ENCODE measurements at places on chromosomes 2 and 18. TPM values are rescaled to one million over a fixed set of nuclear protein-coding genes. Genes with fewer than 3 reads are reported as not detected.

DNA sequence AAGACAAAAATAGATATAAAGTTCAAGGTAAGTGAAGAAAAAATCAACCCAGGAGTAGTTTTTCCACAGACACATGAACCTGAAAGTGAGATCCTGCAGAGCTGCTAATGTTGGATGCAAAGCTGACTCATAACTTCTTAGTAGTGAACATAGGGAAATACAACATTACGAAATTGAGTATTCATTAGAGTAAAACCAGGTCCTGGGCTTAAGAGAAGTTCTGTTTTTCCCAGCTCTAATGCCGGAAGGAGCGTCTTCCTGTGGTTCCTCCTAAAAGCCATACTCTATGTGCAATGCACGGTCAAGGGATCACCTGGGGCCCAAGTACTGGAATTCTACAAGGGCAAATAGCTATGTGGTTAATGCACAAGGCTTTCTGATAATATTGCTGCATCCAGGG is 141.7 kb downstream of the RBMS1 start:
- no peaks in the 10 kb centered on the region for H3K27me3 ChIP-seq
- H3K36me3 ChIP-seq = peaks cover 9% of the 10 kb centered on the region
- H3K4me1 ChIP-seq = peaks cover 55% of the 10 kb centered on the region

GRCh38 chr2:38547791-38548190 is 54.9 kb downstream of the HNRNPLL start:
- peaks cover 6% of the 10 kb centered on the region for H3K4me1 ChIP-seq
- no peaks in the 10 kb centered on the region for H3K27me3 ChIP-seq
- H3K27ac ChIP-seq = no peak overlapping the region
- no peak for DNase-seq

GRCh38 chr2:119023534-119023933 is 81.5 kb downstream of the MARCO start:
- H3K27ac ChIP-seq = no peak overlapping the region
- peaks cover 64% of the 10 kb centered on the region for H3K27me3 ChIP-seq
- DNase-seq = no peak

- H3K27me3 ChIP-seq = no peaks in the 10 kb centered on the region
- no peaks in the 10 kb centered on the region for H3K4me1 ChIP-seq
- H3K4me3 ChIP-seq = no peak overlapping the region
- no peaks in the 10 kb centered on the region for H3K36me3 ChIP-seq
- no peak overlapping the region for H3K27ac ChIP-seq
Measured at GRCh38 chr2:77873506-77873905, 351.3 kb upstream of the LRRTM4 start.

- peaks cover 16% of the 10 kb centered on the region for H3K4me1 ChIP-seq
- no peak for DNase-seq
- no peaks in the 10 kb centered on the region for H3K36me3 ChIP-seq
- H3K4me3 ChIP-seq = no peak overlapping the region
- no peaks in the 10 kb centered on the region for H3K27me3 ChIP-seq
Measured at GRCh38 chr18:23398401-23398800, 54.7 kb upstream of the RIOK3 start.

DNA sequence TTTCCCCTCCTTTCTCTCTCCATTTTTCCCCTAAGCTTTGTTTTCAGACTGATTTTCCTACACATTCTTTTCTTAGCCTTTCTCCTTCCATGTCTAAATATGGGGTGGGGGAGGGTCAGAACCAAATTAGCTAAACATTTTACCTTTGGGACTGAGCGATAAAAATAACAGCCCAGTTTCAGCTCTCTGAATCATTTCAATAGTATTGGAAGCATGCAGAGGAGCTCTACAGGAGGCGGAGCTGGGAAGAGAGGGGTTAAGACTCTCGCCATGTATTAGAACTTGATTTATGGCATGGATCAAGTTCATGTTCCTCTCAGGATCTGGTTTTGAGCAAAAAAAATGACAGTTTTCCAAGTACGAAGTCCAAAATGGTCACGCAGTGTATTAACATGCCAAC is 109.1 kb downstream of the CPO start:
- DNase-seq = no peak
- H3K27me3 ChIP-seq = no peaks in the 10 kb centered on the region
- no peaks in the 10 kb centered on the region for H3K4me1 ChIP-seq
- no peak overlapping the region for H3K27ac ChIP-seq

GRCh38 chr2:198517976-198518375 is 713.6 kb downstream of the PLCL1 start:
- H3K27ac ChIP-seq = no peak overlapping the region
- no peaks in the 10 kb centered on the region for H3K36me3 ChIP-seq
- H3K4me1 ChIP-seq = no peaks in the 10 kb centered on the region
- H3K27me3 ChIP-seq = no peaks in the 10 kb centered on the region
- H3K4me3 ChIP-seq = no peak overlapping the region

- H3K4me3 ChIP-seq = no peak overlapping the region
- H3K27ac ChIP-seq = no peak overlapping the region
- no peak for DNase-seq
- no peaks in the 10 kb centered on the region for H3K4me1 ChIP-seq
Measured at GRCh38 chr2:197236816-197237215, 73.8 kb downstream of the ANKRD44 start.

DNA sequence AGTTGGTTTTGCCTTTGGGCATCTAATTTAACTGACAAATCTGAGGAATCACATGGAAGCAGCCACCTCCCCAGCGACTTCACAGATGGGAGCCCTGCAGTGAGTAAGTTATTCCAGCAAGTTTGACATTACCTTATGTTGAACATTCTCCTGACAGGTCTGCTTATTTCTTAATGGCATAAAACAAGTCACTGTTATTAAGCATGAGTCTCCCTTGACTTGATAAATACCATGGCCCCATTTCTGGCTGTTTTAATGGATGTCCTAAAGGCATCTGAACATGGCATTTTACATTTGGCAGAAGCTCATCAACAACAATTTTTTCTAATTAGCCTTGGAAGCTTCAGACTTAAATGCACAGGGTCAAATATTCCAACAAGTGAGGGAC is 92.6 kb upstream of the CREB1 start:
- no peak overlapping the region for H3K27ac ChIP-seq
- no peaks in the 10 kb centered on the region for H3K36me3 ChIP-seq
- H3K27me3 ChIP-seq = no peaks in the 10 kb centered on the region
- no peak overlapping the region for H3K4me3 ChIP-seq

DNA sequence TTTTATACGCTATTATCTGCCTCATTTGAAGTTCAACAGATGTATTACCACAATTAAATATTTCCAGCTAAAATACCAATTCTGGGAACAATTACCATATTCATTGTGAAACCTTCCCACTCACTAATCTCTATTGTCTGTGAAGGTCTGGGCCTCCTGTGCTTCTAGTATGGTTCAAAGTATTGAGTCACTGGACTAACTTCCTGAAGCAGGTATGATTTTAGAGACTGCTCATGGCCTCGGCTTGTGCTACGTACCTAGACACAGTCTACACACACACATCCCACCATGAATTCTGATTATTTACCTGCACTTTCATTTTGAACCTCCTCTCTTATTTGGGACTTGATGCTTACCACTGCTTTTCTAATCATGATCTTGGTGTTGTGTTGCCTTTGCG is 180.7 kb upstream of the EPHA4 start:
- no peak overlapping the region for H3K27ac ChIP-seq
- no peaks in the 10 kb centered on the region for H3K4me1 ChIP-seq
- no peak overlapping the region for H3K4me3 ChIP-seq
- H3K27me3 ChIP-seq = no peaks in the 10 kb centered on the region

DNA sequence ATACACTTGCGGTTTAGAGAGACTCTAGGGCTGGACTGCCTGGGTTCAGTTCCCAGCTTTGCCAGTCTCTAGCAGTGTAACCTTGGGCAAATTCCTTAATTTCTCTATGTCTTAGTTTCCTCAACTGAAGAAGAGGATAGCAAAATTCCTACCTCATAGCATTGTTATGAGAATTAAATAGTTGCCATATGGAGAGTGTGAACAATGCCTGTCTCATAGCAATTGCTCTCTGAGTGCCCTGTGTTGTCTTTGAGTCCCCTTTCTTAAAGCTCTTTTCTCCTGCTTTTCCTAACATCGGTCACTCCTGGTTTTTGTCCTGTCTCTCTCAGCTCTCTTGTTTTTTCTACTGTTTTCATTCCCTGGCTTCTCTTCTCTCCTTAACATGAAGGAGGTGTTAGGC is 116.8 kb upstream of the ALPP start:
- no peak overlapping the region for H3K27ac ChIP-seq
- no peak for DNase-seq
- no peaks in the 10 kb centered on the region for H3K27me3 ChIP-seq
- H3K36me3 ChIP-seq = no peaks in the 10 kb centered on the region

B3GNT7 gene
- total RNA-seq = 14.4 TPM

ALK gene
- not detected for total RNA-seq

CYP26B1 gene
- 5.1 TPM for total RNA-seq

RFTN2 gene
- total RNA-seq = 0.05 TPM

ABCB11 gene
- total RNA-seq = 2.1 TPM

Data from Calu3 (cell line).